CD8-positive, alpha-beta T cell (primary cell): ENCODE measurements at places on chromosomes 1 and 21.

- DNase-seq = no peak
These were observed 116.3 kb upstream of the ADAMTS5 start for GRCh38 chr21:27083144-27083543.

DNA sequence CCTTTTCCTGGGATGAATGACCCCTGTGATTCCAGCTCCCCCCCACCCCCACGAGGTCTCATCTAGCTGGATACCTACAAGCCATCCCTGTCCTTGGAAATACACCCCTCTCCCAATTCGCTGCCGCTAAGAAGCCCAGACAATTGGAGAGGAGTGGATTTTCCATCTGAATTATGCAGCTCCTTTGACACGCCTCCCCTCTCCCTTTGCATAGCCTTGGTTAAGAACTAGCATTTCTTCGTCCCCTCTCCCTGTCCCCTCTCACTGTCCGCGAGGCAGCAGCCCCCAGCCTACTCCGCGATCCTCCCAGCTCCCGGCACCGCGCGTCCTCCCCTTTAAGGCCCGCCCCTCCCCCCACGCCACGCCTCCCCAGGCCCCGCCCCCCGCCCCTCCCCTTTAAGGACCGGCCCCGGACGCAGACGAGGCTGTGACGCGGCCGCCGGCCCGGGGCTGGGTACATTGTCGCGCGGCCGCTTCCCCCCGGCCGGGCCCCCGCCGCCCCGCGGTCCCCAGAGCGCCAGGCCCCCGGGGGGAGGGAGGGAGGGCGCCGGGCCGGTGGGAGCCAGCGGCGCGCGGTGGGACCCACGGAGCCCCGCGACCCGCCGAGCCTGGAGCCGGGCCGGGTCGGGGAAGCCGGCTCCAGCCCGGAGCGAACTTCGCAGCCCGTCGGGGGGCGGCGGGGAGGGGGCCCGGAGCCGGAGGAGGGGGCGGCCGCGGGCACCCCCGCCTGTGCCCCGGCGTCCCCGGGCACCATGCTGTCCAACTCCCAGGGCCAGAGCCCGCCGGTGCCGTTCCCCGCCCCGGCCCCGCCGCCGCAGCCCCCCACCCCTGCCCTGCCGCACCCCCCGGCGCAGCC lies at the start of gene MAPKAPK2:
Gene MAPKAPK2 (plus strand): TSS at position 428 of the 856 bp plus-strand sequence. CDS start 325 bp downstream, at position 753.
- peak; percentile 76 for DNase-seq

DNA sequence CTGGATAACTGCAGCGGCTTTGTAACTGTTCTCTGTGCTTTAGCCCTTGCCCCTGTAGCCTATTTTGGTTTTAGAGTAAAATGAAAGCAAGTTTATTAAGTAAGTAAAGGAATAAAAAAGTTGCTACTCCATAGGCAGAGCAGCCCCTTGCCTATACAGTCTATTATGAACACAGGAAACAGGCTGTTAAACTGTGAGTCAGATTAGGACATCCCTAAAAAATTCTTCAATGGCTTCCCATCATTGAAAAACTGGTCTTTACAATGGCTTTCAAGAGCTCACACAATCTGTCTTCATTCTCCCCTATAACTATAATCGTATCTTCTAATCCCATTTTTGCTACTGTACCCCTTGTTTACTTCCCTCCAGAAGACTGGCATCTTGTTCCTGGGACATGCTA lies 43.0 kb downstream of the ATG4C start:
- no peak for DNase-seq

GRCh38 chr1:75097654-75098053 lies 36.5 kb upstream of the LHX8 start:
- DNase-seq = no peak

- peak; percentile 25 for DNase-seq
These were observed 5.9 kb downstream of the C1orf226 start for GRCh38 chr1:162387226-162388082.

DNA sequence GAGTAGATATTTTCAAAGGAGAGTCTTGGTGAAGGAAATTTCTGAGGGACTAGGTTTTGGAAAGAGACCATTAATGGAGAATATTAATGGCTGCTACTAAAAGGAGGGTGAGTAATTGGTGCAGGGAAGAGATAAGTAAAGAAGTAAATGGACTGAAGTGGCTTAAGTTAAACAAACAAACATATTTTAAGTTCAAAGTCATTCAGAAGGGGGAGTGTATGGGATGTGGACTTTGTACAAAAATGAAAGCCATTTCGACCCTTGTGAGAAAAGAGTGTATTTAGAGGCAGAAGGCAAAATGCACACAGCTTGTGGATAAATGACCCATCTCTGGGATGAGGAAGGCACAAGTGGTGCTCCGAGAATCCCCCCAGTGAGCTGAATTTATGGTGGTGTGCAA lies 171.7 kb downstream of the BACH1 start:
- DNase-seq = no peak

DNA sequence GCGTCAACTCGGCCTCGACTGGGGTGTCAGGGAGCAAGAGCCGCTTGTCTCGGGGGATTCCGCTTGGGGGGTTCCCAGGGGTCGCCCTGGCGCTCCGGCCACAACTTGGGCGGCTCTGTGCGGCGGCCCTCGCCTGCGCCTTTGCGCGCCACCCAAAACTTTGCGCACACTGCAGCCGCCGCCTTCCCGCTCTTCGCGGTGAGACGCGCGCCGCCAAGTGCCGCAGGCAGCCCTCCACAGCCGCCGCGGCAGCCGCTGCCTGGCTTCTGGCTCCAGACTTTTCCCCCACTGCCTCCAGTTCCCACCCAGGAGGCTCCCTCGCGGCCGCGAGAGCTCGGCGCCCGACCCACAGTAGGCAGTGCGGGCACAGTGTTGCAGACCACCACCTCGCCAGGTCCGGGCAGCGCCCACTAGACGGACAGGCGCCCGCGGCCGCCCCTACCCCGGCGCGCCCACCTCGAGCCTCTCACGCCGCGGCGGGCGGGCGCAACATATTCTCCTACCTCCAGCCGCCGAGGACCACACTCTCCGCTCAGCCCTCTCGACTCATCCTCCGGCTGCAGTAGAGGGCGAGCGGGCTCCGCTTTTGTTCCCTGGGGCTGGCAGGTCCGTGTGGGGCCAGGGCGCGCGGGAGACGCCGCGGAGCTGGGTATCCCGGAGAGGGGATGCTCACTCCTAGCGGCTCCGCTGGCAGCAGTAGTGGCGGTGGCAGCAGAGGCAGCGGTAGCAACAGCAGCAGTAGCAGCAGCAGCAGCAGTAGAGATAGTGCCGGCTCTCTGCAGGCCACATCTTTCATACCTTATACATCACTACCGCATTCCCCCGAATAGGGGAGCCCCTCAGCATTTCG lies 296.6 kb downstream of the OMA1 start:
- no peak for DNase-seq

DNA sequence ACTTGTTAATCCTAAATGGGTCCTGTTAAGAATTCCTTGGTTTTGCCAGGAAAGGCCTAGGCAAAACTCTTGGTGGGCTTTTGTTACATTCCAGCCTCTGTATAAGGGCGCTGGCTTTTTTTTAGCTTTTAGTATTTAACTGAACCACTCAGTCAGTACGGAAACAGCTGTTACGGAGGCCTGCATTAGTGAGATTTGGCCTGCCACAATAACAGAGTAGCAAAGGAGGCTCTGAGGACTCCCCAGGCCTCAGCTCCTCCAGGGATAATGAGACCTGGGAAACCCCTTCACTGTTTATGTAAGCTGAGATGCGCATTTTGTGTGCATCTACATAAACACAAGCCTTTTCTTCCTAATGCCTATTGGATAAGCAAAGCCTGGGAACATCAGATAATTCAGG lies 210.2 kb downstream of the APP start:
- DNase-seq = no peak

- DNase-seq = no peak
These were observed 291.6 kb downstream of the PLPP3 start for GRCh38 chr1:56287721-56288120.

- DNase-seq = no peak
These were observed 13.3 kb downstream of the DLGAP3 start for GRCh38 chr1:34916104-34916503.

GRCh38 chr1:88320291-88320690 lies 363.8 kb upstream of the PKN2 start:
- no peak for DNase-seq

DNA sequence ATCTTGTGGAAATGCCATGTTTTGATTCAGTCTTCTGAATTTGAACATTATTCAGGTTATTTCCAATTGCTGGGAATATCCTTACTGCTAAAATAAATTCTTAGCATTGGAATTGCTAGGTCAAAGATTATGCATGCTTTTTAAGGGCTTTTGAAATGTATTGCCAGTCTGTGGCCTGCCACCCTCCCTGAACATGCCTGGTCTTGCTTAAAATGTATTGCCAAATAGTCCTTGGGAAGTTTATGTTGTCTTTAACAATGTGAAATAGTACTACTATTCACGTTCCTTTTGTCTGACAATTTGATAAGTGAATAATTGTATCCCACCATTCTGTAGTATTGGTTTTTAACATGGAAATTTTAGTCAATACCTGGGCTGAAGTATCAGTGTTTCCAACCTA lies 13.6 kb downstream of the TARDBP start:
- no peak for DNase-seq

- no peak for DNase-seq
These were observed 104.6 kb downstream of the CACNA1E start for GRCh38 chr1:181587870-181588438.

- DNase-seq = no peak
These were observed 1.4 kb upstream of the ADGRB2 start for GRCh38 chr1:31765516-31765915.

DNA sequence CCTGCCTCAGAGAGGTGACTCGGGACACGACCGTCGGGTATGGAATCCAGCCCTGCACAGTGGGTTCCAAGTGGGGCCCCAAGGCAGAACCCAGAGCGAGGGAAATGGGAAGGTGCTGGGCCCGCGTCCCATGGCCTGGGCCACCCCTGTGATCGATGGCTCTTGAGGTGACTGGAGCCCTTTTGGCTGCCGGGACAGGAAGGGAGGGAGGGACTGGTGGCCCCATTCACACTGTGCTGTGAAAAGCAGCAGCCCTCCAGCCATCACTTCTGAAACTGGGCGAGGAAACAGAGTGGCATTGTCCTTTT lies 110.4 kb upstream of the IFFO2 start:
- DNase-seq = no peak

GRCh38 chr1:169853341-169853740 lies 40.4 kb downstream of the SCYL3 start:
- DNase-seq = no peak

DNA sequence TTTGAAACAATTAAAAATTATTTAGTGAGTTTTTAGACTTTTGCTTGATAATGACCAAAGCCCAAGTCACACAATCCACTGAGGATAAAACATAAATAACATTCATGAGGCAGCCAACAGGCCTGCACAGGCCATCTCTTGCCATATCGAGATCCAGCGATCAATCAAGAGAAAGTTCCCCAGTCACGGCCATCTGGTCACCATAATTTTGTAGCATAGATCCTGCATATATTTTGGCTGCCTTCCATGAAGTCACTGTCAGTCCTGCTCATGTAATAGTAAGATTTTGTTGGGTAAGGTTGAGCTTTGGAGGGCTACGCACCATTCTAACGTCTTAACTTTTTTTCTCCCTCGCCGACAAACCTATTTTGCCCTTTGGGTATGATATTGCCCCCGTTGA lies 17.5 kb downstream of the KPNA6 start:
- DNase-seq = no peak

- no peak for DNase-seq
These were observed 17.3 kb downstream of the DDR2 start for GRCh38 chr1:162649583-162649982.

DNA sequence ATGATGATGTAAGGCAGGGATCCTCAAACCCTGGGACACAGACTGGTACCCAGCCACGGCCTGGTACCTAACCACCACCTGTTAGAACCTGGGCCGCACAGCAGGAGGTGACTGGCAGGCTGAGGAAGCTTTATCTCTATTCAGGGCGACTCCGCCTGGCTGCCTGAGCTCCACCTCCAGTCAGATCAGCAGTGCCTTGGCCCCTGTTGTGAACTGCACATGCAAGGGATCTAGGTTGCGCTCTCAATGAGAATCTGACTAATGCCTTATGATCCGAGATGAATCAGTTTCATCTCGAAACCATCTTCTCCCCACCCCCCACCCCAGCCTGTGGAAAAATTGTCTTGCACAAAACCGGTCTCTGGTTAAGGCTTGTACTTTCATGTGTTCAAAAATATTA lies 4.2 kb downstream of the RNPC3 start:
- DNase-seq = no peak

GRCh38 chr1:91165033-91165654 lies 143.3 kb upstream of the ZNF644 start:
- peak; percentile 69 for DNase-seq

DNA sequence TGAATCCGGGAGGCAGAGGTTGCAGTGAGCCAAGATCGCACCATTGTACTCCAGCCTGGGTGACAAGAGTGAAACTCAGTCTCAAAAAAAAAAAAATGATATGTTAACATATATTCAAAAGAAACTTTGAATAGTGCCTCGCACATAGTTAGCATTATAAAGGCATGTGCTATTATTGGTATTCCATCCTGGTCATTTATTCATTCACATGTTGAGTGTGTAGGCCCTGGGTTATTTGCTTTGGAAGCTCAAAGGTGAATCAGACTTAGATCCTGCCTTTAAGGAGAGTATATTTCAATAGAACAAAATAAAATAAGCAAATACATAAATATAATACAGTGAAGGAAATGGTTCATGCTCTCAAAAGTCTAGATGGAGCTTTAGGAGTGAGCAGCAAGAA lies 13.4 kb downstream of the SLC22A15 start:
- no peak for DNase-seq

GRCh38 chr1:152876827-152877226 lies 1.3 kb upstream of the SMCP start:
- DNase-seq = no peak

GRCh38 chr1:186519982-186520381 lies 59.1 kb upstream of the PDC start:
- no peak for DNase-seq

GRCh38 chr1:8723010-8723409 lies 94.4 kb downstream of the RERE start:
- DNase-seq = no peak

DNA sequence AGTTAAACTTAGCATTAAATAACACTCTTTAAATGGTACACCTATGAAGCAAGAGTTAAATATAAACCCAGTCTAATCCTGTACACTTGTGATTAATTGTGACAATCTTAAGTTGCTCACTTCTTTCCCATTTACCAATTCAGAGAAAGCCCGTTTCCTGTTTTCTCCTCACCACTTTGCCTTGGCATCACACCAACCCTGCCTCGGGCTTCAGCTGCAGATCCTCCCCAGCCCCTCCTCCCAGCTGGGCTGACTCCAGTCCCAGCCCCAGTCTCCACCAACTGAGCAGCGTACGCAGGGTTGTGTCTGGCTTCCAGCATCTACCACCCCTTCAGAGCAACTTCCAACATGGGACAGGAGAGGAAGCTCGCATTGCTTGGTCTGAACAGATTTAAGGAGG lies 4.1 kb downstream of the PYCR2 start:
- DNase-seq = no peak

GRCh38 chr1:80153762-80154161 lies 1147.2 kb upstream of the ADGRL4 start:
- DNase-seq = no peak

DNA sequence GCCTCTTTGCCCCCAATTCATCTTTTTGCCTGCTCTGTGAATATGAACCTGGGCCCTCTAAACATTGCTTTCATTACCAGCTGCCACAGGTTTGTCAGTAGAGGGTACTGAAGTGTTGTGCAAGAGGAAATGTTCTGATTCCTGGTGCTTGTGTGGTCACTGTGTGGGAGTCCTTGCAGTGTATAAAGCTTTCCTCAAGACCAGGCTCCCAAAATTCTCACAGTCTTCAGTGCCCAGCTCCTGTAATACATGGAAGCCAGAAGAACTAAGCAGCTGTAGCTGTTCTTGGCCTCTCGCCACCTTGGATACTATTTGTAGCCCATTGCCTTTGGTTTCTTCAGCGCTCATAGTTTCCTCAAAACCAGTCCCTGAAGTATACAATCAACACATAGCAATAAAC lies 1046.2 kb downstream of the BRINP3 start:
- no peak for DNase-seq

- DNase-seq = no peak
These were observed 29.1 kb upstream of the CAPZB start for GRCh38 chr1:19514391-19514831.
